Right hindlimb (tissue), 1 donor: ENCODE measurements at places on chromosomes 6 and 20.

DNA sequence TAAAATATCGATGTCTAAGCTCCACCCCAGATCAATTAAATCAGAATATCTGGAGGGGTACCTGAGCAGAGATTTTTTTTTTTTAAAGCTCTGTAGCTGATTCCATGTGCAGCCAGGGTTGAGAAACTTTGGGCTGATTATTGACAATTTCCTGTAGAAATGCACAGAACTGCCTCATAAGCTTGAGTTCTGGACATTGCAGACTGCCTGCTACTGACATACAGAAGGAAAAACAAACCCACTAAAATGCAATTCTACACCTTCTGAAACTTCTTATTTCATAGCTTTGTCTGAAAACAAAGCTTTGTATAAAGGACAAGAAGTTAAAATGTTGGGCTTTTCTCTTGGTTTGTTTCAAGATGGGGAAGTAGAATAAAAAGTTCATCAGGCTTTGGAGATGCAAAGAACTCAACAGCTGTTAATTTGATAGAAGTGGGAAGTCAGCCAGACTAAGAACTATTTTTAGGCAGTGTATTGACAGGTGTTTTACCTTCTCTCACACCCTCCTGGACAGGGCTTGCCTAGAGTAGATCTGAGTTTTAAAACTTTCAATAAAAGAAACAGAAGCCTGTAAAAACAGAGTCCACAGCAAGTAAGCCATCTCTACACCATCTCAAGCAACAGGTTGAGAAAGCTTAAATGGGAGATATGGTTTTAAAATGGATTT lies 147.7 kb downstream of the KCNQ5 start:
- DNase-seq = no peak

GRCh38 chr6:158825038-158825950 lies 6.1 kb upstream of the EZR start:
- no peak for DNase-seq

DNA sequence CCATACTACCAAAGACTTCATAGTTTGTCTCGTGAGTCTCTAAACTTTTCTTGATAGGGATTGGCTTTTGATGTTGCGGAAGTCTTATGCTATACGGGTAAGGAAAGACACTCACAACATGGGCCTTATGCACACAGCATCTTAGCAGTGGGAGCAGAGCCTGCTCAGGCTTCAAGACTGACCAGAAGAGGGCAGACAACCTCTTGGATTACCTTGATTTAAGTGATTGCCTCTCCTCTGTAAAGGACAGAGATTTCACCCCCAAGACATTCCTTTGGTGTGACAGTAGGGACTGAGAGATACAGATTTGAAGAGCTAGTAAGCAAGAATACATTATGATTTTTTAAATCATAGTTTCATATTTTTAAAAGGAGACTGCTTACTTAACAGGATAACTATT lies 71.0 kb upstream of the SAMD3 start:
- no peak for DNase-seq

DNA sequence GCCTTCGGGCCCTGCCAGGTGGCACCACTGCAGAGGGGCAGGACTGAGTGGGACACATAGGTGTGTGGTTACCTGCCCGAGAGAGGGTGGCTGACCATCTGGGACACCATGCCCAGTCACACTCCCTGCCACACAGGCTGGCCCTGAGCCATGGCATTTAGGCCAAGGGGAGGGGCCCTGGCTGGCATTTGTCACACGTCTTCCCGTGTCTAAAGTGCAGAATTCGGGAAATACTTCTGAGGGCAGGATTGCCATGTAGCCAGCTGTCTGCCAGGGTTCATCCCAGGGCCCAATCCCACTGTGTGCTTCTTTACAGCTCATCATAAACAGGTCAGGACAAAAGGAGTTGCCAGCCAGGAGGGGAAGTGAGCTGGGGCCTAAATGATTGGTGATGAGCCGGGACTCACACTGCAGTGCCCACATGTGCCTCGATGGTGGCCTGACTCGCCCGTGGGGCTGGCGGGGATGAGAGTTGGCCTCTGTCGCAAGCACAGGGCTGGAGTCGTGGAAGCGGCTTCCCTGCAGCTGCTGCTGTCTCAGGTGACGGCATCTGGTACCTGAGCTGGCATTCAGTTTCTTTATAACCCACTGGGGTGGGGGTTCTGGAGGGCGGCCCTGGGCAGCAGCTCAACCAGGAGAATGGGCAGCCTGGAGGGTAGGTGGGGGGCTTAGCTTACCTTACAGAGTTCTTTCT lies 5.9 kb upstream of the UNC93A start:
- DNase-seq = no peak

DNA sequence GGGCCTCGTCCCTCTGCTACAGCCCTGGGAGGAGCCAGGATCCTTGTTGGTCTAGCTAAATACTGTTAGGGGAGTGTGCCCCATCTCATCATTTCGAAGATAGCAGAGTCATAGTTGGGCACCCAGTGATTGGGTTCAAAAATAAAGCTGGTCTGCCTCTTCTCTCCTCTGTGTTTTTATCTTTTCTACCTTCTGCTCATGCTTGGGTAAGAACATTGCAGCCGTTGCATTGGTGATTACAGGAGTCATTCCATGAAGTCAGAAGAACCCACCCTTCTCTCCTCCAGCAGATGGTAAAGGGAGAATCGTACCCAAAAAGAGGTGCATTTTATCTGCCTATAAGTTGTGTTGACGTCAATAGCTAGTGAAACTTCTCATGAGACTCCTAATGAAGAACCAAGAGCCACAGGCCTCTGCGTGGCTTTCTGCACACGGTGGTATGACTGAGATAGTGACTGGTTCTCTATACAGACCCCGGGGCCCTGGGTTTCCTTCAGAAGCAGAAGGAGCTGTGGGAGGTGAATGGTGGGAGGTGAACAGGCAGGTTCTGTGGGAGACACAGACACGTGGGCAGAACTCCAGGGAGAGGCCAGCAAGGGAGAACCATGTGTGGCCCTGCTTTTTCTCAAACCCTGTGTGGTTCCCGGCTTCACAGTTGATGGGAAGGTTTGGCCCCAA lies 5.7 kb upstream of the FAM209A start:
- DNase-seq = no peak

DNA sequence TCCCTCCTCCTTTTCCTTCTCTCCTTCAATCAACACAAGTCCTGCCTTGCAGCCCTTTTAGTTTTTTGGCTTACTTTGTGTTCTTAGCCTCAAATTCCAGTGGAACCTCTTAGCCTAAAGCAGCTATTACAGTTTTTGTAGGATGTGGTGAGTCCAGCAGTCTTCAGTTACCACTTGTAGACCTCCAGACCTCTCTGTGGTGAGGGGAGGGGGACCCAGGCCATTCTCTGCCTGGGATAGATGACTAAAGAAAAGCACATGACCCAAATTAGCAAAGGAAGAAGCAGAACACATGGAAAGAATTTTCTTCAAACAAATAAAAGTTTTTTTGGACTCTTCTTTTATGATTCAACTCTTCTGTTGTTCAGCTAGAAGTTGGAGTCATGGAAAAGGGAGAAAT lies 246.5 kb downstream of the HAO1 start:
- no peak for DNase-seq

DNA sequence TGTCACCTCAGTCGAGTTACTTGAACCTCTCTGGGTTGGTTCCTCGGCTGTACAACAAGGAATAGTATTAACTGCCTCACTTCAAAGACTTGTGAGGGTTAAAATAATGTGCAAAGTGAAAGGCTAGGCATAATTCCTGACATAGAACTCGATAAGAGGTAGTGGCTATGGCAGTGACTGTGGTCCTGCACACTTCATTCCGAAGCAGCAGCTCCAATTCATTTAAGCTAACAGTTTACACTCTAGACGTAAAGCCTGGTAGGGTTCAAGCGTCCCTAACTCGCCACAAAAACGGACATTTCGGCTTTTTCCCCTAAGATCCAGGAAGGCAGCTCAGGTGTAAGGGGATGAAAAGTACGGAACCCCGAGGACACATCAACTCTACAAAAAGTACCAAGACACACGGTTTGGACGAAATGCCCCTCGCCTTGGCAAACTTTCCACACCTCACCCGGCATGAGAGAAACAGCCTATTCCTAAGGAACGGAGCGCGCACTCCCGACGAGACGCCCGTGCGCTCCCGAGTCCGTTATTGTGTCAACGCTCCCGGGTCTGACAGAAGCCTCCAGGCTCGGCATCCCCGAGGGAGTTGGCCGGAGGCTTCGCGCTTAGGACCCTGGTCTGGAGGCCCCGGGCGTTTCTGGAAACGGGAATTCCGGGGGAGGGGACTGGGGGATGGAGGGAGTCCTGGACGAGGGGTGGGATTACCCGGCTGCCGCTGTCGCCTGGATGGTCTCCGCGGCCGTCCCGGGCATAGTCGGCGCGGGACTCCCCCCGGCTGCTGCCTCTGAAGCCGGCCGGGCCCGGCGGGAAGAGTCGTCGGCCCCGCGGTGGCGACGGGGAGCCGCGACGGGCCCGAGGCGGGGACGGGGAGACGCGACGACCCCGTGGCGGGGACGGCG lies 937 bp downstream of the ZNF318 start:
- DNase-seq = peak; percentile 73

DNA sequence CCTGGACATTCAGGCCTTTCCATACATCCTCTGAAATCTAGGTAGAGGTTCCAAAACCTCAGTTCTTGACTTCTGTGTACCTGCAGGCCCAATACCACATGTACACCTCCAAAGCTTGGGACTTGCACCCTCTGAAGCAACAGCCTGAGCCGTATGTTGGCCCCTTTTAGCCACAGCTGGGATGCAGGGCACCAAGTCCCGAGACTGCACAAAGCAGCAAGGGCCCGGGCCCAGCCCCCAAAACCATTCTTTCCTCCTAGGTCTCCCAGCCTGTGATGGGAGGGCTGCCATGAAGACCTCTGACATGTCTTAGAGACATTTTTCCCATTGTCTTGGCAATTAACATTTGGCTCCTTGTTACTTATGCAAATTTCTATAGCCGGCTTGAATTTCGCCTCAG lies 107.4 kb upstream of the FRMD1 start:
- no peak for DNase-seq

GRCh38 chr6:152261179-152261578 lies 376.0 kb downstream of the SYNE1 start:
- peak; percentile 25 for DNase-seq

GRCh38 chr20:17688965-17689364 lies 6.9 kb upstream of the RRBP1 start:
- no peak for DNase-seq

- DNase-seq = no peak
Observed at GRCh38 chr6:53746442-53747103, 48.2 kb upstream of the LRRC1 start.

- peak; percentile 34 for DNase-seq
Observed at GRCh38 chr6:44339301-44339700, 3.1 kb upstream of the SPATS1 start.

DNA sequence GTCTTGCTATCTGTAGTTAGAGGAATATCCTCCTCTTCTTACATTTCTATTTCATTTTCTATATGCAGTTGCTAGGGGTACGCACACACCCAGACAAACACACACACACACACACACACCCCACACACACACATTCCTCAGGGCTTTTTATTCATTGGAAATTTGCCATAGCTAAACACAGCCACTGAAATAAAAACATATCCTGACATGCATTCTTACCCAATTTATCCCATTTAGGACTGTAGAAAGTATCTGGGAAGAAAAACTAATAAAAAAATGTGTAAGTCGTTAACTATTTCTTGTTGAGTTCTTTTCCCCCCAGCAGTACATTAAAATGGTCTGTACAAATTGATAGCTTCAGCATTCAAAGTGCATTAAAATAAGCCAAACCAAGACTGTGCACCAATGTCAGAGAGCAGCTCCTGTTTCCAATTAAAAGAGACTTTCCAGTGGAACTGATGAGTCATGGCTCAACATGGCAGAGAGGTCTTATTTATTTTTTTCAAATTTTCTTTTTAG lies 357.9 kb upstream of the AGPAT4 start:
- peak; percentile 72 for DNase-seq
